ENCODE measurements at places on chromosomes 11 and 22.

GRCh38 chr22:27687984-27688545 is 113.5 kb downstream of the MN1 start:
- DNase-seq: no peak

DNA sequence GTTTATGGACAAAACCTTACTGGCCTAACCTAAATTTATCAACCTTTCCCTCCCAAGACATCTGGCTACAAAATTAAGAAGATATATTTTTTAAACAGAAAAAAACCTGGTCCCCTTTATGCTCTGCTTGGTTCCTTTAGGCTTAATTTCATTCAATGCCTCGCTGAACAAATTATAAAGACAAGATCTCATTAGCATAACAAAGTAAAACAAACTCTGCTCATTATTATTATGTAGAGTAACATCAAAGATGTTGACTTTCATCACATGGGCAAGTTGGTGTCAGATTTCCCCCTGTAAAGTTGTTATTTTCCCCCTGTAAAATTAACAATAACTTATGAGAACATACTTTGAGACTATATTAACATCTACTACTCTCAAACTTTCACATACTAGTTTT is 11.0 kb downstream of the RRAS2 start:
- DNase-seq: no peak

DNA sequence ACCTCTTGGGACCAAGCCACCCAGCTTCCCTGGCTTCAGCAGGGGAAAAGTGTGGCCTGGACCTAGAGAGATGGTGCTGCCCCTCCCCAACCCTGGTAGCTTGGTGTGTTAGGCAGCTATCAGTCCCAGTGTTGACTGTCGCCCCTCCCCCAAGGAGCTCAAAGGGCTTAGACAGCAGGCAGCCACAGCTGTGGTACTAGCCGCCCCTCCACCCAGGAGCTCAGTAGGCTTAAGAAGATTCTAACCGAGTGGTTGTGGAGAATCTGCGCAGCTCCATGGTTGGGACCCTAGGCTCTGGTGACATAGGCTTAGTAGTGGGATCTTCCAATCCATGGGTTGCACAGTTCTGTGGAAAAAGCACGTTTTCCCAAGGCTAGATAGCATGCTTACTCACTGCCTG is 458.4 kb upstream of the LRRC4C start:
- no peak for DNase-seq

DNA sequence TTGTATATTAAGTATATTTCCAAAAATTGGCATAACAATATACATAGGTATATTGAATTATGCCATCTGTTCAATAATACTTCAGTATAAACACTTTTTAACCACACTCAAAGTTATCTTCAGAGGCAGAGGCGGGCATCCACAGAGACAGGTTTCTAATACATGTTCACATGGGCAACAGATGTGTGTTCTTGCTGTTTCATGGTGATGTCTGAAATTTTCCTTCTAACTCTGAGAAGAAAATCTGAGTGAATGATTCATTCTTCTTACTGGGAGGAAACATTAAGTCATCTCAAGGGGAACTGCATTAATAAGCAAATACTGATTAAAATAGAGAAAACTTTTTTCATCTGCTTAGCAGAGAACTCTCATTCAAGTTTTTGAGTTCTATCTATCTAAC is 1074.5 kb downstream of the LRRC4C start:
- DNase-seq: no peak
